ENCODE measurements at places on chromosomes 2 and 18.

DNA sequence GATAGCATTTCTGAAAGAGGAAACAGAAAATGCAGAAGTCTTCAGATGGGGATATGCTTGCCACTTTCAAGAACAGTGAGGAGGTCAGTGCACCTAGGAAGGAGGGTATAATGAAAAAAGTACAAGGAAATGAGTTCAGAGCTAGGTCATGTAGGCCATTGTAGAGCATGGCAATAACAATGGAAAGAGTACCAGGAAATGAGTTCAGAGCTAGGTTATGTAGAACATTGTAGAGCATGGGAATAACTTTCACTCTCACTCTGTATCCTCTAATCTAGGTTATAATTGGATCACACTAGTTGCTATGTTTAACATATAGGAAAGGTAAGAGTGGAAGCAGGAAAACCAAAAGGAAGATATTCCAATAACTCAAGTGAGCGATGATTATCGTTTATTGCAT is 12.3 kb downstream of the SCG2 start:
- no peak overlapping the region for H3K4me3 ChIP-seq
- H3K36me3 ChIP-seq = no peaks in the 10 kb centered on the region
- no peak for DNase-seq
- H3K27ac ChIP-seq = no peak overlapping the region
- H3K4me1 ChIP-seq = peaks cover 40% of the 10 kb centered on the region
- H3K27me3 ChIP-seq = no peaks in the 10 kb centered on the region

- no peak overlapping the region for H3K4me3 ChIP-seq
- no peak overlapping the region for H3K27ac ChIP-seq
- no peaks in the 10 kb centered on the region for H3K27me3 ChIP-seq
- no peak for DNase-seq
Observed at GRCh38 chr2:241029599-241030332, 31.3 kb downstream of the SNED1 start.

GRCh38 chr2:67996772-67997527 is 65.9 kb downstream of the C1D start:
- no peak overlapping the region for H3K27ac ChIP-seq
- H3K36me3 ChIP-seq = no peaks in the 10 kb centered on the region
- H3K4me3 ChIP-seq = no peak overlapping the region
- DNase-seq = no peak

- no peaks in the 10 kb centered on the region for H3K27me3 ChIP-seq
- no peak overlapping the region for H3K27ac ChIP-seq
Observed at GRCh38 chr2:43407935-43408334, 181.5 kb upstream of the ZFP36L2 start.

All from neuronal stem cell (in vitro differentiated cells).